M059J (cell line): ENCODE measurements at places on chromosomes 3 and 15. TPM values are rescaled to one million over a fixed set of nuclear protein-coding genes. Genes with fewer than 3 reads are reported as not detected.
A peak's percentile ranks its signal among the peaks of the same experiment; 100 is the strongest.

SEMA5B gene
- not detected in 2 replicates for total RNA-seq

TMIE gene
- total RNA-seq, result 0.22 TPM in 1 of 2 replicates, not detected in the other

GYG1 gene
- total RNA-seq, result 30.8 and 53.6 TPM in 2 replicates

C3orf20 gene
- not detected in 2 replicates for total RNA-seq

CELSR3 gene
- 3.8 and 5.2 TPM in 2 replicates for total RNA-seq

INO80 gene
- total RNA-seq, result 9.0 and 18.9 TPM in 2 replicates

SLC27A2 gene
- total RNA-seq, result 43.0 and 60.3 TPM in 2 replicates

SLC28A2 gene
- not detected in 2 replicates for total RNA-seq

DNA sequence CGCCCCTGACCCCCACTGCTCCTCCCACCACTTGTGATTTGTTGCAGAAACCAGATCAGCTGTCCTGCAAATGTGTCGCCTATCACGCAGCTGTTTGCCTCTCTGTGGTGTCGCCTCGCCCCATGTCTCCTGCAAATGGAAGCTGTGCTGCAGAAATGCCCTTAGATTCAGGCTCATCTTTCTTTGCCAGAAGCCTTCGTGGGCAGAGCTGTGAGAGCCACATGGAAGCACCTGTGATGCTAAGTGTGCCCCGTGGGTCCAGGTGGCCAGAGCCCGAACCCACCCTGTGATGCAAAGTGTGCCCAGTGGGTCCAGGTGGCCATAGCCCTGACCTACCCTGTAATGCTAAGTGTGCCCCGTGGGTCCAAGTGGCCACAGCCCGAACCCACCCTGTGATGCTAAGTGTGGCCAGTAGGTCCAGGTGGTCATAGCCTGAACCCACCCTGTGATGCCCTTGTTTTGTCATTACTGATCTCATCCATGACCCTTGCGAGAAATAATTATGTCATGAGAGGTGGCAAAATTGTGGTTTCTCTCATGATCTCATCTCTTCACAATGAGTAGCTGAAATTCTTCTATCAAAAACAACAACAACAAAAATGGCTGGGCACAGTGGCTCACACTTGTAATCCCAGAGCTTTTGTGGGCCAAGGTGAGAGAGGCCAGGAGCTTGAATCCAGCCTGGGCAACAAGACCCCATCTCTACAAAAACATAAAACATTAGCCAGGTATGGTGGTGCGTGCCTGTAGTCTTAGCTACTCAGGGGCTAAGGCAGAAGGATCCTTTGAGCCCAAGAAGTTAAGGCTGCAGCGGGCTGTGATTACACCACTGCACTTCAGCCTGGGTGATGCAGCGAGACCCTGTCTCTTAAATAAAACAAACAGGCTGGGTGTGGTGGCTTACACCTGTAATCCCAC, 187.4 kb downstream of the GOLGA6L6 start:
- no peak for DNase-seq

DNA sequence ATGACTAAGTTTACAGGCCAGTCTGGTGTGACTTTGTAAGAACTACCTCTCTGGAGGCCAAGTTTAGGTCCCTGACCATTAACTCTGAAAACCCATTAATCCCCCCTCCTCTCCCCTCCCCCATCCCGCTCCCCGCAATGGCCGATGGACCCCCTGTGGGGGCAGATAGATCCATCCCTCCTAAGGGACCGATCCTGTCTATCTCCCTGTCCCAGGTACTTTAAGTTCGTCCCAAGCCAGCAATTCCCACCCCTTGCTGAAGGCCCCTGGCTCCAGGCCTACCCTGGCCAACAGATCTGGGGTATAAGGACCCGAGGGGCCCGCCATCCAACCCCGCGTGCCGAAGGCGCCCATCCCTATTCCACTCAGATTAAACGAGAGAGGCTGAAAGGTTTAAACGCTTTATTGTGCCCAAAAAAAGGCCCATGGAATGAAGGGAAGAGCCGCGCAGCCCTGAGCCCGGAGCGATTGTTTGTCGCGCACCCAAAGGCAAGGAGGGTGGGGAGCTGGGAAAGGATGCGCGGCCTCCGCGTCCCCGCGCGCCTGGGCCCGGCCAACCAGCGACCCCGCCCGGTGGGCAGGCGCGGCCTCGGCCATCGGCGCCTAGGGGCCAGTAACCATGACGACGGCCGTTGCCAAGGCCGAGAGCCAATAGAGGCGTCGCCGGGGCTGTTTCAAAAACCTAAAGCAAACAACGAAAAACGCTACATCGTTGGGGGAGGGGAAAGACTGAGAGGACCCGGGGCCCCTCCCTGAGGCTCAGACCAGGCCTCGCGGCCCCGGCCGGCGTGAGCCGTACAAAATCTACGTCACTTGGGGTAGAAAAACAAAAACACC, 35.9 kb downstream of the HMCES start:
- DNase-seq, result peak; percentile 92

GRCh38 chr3:172692751-172693338, 18.0 kb downstream of the NCEH1 start:
- no peak for DNase-seq

DNA sequence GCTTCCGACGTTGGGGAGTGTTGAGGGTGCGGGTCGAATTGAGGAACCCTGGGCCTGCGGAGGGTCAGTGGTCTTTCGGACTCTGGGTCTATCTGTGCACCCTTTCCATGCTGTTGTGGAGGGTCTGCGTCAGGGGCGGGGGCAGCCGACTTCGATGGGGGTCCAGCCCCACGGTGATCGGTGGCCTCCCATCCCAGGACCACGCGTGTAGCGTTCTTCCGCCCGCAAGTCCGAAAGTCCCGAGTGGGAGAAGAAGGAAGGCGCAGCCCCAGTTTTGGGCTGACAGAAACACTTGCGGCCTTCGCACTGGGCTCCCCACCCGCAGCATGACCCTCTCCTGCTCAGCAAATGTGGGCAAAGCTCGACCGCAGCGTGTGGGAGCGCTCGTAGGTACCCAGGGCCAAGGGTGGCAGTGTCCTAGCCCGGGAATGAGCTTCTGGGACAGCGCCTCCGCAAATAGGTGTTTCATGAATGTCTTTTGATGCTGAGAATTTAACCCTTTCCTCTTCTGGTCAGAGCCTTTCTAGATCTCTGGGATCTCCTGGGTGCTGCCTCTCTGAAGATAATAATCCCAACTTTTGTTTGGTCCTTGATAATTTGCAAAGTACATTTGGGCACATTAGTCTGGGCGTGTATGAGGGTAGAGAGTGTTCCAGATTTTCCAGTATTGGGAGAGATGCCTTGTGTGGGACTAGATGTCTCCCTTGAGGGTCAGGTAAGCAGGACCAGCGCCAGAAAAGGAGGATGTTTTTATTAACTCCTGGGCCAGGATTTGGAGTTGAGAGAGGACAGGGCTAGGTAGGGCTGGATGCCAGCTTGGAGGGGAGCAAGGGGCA, 2.3 kb upstream of the DLL4 start:
- DNase-seq, result no peak

GRCh38 chr3:87173776-87174175, 53.3 kb upstream of the CHMP2B start:
- DNase-seq, result no peak

GRCh38 chr3:30035935-30036567, 570.4 kb upstream of the TGFBR2 start:
- DNase-seq, result no peak

DNA sequence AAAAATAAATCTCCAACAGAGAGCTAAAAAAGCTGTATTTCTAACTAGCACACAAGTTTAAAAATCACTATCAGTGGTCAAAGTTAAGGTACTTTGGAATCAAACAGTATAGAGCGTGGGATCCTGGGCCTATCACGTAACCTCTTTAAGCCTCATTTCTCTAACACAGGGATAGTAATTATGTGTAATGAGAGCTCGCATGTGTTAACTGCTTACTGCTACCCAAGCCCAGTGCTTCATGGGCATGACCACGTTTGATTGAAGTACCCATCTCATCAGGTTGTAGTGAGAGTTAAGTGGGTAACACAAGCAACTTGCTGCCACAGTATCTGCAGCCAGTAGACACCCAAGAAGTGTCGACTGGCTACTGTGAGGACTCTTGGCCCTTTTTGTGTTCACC, 28.2 kb upstream of the NOX5 start:
- no peak for DNase-seq

- DNase-seq, result peak; percentile 43
Observed at GRCh38 chr3:157175691-157176507, 16.0 kb upstream of the CCNL1 start.

GRCh38 chr3:71987089-71987735, 202.3 kb upstream of the PROK2 start:
- no peak for DNase-seq

- peak; percentile 98 for DNase-seq
Observed at GRCh38 chr3:168884353-168884903, 779.1 kb downstream of the MECOM start.

DNA sequence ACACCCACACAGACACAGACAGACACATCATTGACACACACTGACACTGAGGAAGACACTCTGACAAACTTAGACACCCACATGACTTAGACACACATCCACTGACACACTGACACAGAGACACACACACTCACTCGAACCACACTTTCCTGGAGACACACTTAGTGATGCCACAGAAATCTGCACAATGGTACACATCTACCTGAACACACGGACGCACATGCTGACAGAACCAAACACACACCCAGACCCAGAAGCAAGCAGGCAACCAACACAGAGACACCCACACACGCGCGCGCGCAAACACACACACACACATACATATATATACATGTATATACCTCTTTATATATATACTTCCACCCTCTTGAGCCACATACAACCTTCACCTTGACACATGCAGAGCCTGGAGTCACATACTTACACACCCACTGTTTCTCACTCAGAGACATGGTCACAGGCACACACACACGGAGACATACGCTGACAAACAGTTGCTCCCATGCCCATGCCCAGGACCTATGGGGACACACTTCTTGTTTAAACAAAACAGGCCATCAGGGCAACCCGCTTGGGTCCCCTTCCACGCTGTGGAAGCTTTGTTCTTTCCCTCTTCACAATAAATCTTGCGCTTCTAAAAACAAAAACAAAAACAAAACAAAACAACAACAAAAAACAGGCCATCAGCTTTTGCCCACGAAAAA, 913 bp upstream of the SCN5A start:
- DNase-seq, result no peak

- DNase-seq, result peak; percentile 74
Observed at GRCh38 chr3:107085261-107085660, 292.0 kb upstream of the CCDC54 start.

- peak; percentile 26 for DNase-seq
Observed at GRCh38 chr3:120348065-120348990, 826 bp downstream of the LRRC58 start.

- no peak for DNase-seq
Observed at GRCh38 chr3:71446260-71446659, 137.3 kb downstream of the FOXP1 start.

- no peak for DNase-seq
Observed at GRCh38 chr3:59082106-59082505, 32.3 kb upstream of the CFAP20DC start.
